Right ventricle myocardium inferior (tissue), 1 donor: ENCODE measurements at places on chromosomes 13 and 19.

- no peak for DNase-seq
These were observed 161.3 kb upstream of the GPR12 start for GRCh38 chr13:26921918-26922317.

GRCh38 chr13:40874138-40874779 is 84.8 kb downstream of the SLC25A15 start:
- no peak for DNase-seq

DNA sequence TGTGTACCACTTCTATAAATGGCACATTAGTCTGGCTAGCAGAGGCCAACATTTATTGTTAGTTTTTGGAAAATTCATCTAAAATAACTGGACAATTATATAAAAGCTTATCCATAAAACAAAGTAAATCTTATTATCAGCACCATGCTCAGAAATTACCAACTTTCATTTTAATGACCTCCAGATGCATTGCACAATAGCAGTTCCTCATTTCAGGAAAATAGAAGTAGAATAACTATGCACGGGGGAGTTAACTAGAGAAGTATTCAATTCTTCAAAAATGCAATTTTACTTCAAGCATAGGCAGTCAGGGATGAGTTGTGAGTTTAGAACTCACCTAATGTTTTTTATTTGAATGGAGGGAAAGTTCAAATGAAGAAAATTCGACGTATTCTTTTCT is 1023.5 kb downstream of the PCDH17 start:
- no peak for DNase-seq

- no peak for DNase-seq
These were observed 16.7 kb downstream of the SSC5D start for GRCh38 chr19:55504981-55505380.

DNA sequence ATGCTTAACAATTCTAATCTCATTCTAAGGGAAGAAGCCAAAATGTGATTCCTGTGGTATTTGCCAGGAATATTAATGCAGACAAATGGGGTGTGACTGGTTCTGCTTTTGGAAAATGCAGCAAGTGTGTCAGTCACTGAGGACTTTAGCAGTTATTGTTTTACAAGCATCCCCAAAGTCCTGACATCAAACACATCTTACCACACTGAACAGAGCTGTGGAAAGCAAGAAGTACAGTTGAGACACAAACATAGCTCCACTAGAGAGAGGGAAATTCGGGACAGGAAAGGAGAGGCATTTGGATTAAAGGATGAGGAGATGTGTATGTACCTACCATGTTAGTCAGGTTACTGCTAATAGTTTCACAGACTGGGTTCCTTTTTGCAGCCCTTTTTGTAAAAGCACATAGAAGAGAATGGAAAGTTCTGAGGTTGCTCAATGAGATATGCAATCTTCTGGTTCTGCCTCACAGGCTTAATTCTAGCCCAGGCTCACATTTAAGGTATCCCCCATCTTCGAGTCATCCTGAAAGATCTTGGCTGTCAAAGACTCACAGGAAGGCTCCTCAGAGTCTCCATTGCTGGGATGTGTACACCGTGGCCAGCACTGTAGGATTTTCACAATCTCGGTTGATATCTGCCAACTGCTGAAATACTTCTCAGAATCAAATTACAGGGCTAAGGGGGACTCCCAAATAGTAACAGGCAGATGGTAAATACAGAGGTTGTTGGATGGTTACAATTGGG is 316.6 kb downstream of the DNAJC15 start:
- no peak for DNase-seq
